ENCODE measurements at places on chromosomes 7 and 10.

DNA sequence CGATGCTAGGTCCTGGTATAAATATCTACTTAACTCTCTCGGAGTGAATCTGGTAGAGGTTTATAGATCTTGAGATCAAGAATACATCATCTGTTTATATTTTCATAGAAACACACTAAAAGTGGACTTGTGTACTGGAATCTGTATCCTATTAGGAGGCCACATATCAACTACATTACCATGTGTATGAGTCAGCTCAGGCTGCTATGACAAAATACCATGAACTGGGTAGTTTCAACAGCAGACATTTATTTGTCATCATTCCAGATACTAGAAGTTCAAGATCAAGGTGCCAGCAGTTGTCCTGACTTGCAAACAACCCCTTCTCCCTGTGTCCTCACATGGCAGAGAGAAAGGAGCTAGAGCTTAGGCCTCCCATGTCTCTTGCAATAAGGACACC, 113.9 kb upstream of the PFKP start:
- no peak for DNase-seq

DNA sequence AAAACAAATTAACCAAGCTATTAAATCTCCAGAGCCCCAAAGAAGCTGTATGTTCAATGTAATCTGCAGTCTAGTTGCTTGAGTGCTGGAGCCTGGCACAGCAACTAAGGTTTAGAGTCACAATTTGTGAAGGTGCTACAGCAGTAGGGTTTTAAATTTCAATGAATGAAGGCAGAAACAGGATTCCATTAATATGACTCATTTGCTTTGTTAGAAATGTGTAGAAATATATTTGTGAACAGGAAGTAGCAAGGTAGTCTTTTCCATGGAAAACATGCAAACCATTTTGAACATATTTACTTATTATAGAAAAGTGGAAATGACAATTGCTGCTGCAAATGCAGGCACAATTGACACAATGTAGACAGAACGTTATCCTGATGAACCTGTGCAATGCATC, 149.0 kb upstream of the STEAP4 start:
- no peak for DNase-seq

- no peak for DNase-seq
Observed at GRCh38 chr7:142469696-142470543, 212.1 kb upstream of the PRSS58 start.

DNA sequence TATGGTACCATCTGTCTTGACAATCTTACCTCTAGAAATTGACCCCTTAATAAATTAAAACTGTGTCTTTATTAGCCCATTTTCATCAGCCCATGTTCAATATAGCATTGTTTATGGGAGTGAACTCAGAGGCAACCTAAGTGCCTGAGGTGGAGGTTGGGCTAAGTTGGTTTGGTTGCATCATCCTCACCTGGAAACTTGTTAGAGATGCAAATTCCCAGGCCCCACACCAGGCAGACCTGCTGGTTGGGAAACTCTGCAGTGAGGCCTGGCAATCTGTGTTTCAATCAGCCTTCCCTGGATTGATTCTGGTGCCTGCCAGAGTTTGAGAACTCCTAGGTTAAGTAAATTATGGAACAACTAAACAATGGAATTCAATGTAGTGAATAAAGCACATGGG, 9.4 kb upstream of the FAM170B start:
- DNase-seq = no peak

GRCh38 chr7:15837306-15837950, 150.9 kb upstream of the MEOX2 start:
- DNase-seq = no peak

DNA sequence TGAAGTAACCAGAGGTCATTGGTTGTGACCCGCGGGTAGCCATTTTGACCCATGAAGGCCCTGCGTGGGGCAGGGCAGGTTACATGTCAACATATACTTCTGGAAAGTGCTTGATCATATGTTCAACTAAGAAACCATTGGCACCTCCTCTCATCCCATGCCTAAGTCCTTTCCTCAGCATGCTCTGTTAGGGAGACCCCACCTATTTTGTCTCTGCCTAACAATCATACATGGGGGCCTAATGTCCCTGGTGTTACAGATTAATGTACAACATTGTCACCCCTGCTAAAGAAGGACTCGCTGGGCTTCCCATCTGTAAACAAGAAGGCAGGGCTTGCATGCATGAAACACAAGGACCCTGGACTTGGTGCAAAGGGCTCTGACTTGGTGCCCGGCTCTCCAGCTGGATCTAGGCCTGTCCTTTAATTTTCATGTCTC, 133.7 kb upstream of the TNS3 start:
- DNase-seq = no peak

DNA sequence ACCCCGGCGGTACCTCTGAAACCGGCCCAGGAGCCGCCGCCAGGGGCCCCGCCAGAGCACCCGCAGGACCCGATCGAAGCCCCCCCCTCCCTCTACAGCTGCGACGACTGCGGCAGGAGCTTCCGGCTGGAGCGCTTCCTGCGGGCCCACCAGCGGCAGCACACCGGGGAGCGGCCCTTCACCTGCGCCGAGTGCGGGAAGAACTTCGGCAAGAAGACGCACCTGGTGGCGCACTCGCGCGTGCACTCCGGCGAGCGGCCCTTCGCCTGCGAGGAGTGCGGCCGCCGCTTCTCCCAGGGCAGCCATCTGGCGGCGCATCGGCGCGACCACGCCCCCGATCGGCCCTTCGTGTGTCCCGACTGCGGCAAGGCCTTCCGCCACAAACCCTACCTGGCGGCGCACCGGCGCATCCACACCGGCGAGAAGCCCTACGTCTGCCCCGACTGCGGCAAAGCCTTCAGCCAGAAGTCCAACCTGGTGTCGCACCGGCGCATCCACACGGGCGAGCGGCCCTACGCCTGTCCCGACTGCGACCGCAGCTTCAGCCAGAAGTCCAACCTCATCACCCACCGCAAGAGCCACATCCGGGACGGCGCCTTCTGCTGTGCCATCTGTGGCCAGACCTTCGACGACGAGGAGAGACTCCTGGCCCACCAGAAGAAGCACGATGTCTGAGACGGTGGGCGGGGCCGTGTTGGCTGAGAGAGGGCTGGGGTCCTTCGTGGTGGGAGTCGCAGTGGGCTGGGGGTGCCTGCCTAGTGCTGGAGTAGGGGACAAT, 3.8 kb downstream of the REPIN1 start:
- DNase-seq = no peak

DNA sequence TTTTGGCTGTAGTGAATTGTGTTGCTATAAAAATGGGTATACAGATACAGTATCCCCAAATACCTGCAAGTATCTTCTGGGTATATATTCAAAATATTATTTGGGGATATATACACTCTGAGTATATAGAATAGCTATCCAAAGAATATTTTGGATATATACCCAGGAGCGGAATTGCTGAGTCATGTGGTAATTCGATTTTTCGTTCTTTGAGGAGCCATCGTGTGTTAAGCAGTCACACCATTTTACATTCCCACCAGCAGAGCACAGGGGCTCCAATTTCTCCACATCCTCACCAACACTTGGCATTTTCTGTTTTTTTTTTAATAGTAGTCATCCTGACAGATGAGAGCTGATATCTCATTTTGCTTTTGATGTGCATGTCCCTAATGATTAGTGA, 61.9 kb downstream of the TEX36 start:
- no peak for DNase-seq

- no peak for DNase-seq
Observed at GRCh38 chr7:3312583-3312982, 11.5 kb downstream of the SDK1 start.

- DNase-seq = no peak
Observed at GRCh38 chr7:124532166-124532565, 233.4 kb downstream of the GPR37 start.

- no peak for DNase-seq
Observed at GRCh38 chr10:5419466-5420094, 7.2 kb downstream of the NET1 start.

DNA sequence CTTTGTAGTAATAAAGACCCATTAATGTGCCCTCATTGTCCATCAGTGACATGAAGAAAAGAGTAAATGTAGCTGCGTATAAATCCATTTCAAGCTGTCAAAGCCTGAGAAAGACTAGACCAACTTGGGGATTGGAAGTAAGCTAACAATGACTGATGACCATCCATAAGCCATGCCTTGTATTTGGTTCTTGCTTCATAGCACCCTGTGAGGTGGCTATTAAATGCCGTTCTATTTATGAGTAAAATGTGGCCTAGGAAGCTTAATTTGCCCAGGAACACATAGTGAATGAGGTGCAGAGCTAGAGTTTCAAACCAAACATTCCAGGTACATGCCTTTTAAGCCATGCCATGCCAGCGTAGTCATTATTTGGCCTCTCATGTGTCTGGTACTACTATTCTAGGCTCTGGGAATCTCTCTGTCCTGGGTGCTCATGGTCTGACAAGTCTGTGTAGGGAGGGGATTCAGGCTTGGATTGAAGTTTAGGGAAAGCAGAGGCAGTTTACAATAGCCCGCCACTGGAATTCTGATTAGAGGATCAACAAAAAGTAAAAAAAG, 92.1 kb downstream of the ZNF277 start:
- no peak for DNase-seq

GRCh38 chr7:10950494-10950893, 23.2 kb upstream of the PHF14 start:
- DNase-seq = no peak

GRCh38 chr10:29861811-29862505, 197.4 kb downstream of the JCAD start:
- DNase-seq = no peak

GRCh38 chr7:115359119-115359518, 437.2 kb downstream of the MDFIC start:
- DNase-seq = no peak

- no peak for DNase-seq
Observed at GRCh38 chr10:67297637-67298181, 371.9 kb downstream of the LRRTM3 start.

DNA sequence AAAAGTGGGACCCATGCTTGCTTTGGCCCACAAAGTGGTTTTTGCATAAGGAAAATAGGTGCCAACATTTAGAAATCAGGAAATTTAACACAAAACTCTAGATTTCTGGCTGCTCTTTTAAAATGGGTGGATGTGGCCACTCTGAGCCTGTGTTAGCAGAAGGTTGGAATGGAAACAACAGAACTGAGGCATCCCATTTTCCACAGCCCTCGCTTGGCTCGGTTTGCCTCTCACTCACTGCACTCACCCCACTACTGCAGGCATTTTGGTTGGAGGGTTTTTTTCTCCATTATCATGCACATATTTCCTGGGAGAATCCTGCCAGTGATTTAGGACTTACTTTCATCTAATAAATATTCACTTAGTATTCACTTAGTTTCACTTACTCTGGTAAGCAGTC, 178.9 kb downstream of the BICC1 start:
- DNase-seq = no peak

- DNase-seq = no peak
Observed at GRCh38 chr7:133910761-133911160, 216.4 kb upstream of the LRGUK start.

DNA sequence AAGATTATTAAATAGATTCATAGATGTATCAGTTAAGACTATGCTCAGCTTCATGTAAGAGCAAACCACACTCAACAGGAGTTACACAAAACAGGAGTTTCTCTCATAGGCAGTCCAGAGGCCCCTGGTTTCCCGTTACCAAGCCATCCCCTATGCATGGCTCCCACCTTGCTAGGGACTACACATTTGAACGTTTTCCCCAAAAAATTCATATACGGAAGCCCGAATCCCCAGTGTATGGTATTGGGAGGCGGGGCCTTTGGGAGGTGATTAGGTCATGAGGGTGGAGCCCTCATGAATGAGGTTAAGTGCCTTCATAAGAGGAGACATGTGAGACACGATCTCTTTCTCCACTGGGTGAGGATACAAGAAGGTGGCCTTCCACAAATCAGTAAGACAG, 29.1 kb downstream of the RSU1 start:
- no peak for DNase-seq

GRCh38 chr10:11083051-11083450, 65.4 kb downstream of the CELF2 start:
- DNase-seq = no peak

DNA sequence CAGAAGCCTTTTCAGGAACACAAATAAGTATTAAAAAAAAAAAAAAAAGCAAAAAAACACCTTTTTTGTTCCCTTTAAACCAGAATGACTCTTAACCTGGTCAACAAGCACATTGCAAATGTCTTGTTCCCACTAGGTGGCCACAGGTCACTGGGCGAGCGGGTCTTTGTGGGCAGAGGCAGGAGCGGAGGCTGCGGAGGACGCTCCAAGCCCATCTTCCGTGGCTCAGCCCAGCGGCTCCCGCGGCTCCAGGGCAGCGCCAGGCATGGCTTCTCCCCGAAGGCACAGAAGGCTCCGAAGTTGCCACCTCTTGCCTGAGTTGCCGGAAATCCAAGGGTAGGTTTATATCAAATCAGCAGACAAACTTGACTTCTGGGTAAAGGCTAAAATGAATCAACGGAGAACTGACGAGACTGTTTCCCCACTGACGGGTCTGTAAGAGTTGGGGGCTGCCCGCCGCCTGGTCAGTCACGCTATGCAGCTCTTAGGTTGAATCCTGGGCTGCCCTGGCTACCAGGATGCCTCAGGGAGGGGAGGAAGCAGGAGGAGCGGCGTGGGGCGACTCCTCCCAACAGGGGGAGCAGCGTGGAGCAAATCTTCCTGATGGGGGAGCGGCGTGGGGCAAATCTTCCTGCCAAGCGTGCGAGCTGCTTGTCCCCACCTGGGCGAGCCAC, 144.5 kb downstream of the PTPRN2 start:
- DNase-seq = no peak

DNA sequence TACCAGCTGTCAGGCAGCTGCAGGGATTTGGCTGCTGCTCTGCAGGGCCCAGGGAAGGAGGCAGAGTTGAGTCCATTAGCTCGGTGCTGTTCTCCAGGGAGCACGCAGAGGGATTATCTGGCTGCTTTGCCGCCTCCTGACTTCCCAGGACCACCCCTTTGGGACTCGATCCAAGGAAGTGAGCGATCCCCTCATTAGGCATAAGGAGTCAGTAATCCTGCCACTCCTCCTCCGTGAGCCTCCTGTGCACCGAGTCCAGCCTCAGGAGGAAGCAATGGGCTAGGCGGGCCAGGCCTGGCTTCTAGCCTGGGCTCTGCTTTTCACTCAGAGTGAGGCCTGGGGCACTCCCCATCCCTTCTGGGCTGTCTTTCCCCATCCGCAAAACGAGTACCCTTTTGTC, 417.9 kb downstream of the RPS24 start:
- DNase-seq = no peak
